ENCODE measurements at places on chromosomes 5 and 9.

GRCh38 chr5:116011046-116011445 is 21.2 kb upstream of the ARL14EPL start:
- no peak for DNase-seq

GRCh38 chr5:43616535-43616934 is 13.6 kb downstream of the NNT start:
- DNase-seq, result no peak

- DNase-seq, result no peak
These were observed 121.7 kb upstream of the FAM120A start for GRCh38 chr9:93329629-93330280.

GRCh38 chr5:685262-686171 is 7.6 kb downstream of the TPPP start:
- no peak for DNase-seq

DNA sequence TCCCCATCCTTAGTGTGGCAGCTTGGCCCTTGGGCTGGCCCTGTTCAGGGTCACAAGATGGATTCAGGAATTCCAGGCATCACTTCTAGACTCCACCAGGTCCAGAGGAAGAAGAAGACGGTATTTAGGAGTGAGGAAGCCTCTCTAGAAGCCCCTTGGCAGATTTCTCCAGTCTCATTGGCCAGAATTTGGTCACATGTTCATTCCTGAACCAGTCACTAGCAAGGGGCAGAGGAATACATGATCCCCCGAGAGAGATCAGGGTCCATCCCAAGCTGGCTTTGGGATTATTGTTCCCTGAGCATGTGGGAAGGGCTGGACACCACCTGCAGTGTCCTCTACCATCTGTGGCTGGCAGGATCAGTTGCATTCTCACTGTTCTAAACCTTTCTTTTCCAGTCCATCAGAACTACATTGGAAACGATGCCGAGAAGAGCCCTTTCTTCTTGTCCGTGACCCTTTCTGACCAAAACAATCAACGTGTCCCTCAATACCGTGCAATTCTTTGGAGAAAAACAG is 48.5 kb downstream of the GARNL3 start:
- DNase-seq, result no peak

- peak; percentile 8 for DNase-seq
These were observed 46.4 kb downstream of the BARX1 start for GRCh38 chr9:93908591-93909241.

DNA sequence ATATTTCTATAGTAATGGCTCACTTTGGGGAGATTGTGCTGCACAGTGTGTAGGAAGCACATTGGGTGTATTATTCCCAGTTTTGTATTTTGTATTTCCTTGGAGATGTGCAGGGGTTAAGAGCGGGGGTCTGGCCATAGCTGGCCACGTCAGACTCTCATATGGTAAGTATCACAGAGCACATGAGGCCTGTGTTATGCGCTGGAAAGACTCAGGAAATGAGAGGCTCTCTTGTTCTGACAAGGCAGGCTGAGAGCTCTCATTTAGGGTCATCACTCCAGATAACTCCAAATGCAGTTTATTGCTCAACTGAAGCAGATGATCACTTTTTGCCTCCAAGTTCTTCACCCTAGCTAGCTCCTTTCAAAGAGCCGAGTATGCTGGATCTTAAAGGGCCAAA is 205.7 kb downstream of the NTRK2 start:
- no peak for DNase-seq

DNA sequence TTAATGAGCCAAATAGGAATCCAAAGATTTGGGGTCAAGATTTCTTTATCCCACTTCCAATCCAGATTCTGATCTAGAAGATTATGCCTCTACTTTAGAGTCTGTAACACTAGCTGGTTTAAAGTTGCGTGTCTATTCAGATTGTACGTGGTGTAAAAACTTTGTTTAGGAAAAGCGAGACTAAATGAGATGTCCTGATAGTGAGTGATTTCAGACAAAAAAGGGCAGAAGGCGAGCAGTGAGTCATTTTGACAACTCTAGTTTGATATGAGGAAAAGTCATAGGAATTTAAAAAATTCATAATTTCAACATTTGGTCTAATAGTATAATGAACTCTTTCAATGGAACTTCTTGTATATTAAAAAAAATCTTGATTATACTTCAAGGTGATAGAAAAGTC is 119.6 kb upstream of the KLF9 start:
- DNase-seq, result no peak

DNA sequence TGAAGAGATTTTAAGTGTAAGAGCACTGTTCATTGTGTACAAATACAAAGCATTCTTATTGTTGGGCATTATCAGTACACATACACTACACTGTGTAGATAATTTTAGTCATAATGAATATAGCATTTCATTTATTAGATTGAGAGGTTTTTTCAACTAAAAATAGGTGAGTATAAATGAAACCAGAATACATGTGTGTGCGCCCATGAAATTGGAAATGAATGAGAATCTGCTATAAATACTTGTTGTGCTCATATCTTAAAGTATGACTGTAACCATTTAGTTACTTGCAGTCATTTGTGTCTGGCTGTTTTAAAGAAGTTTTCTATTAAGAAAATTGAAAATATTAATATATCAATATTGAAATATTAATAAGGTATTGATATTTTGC is 189.0 kb upstream of the MEF2C start:
- no peak for DNase-seq

GRCh38 chr9:94631599-94631998 is 7.7 kb downstream of the FBP1 start:
- no peak for DNase-seq

GRCh38 chr5:180990086-180990881 is 1.6 kb downstream of the BTNL3 start:
- DNase-seq, result no peak

DNA sequence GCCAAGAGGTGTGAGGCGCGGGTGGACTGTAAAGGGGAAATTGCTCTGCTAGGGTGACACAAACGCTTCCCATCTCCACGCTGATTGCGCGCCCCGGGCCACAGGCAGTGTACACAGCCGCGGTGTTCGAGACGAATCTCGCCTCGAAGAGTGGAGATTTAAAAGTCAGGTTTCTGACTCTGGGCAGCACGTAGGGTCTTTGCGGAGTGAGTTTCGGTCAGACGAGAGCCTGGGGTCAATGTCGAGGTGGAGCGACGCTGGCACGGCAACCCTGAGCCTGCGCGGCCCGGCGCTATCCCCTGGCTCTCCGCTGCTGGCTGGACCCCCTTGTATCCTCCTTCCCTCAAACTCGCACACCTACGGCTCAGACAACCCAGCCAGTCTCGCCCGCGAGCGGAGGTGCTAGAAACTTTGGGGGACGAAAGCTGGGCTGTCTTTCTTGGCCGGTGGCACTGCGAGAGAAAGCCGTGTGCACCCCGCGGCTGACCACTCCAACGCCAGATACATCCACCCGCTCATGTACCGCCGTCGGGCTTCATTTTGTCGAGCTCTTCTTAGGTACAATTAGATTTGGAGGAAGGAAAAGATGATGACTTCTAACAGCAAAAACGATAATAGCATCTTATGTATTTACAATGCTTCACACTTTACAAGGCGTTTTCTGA is 5.4 kb upstream of the FOXB2 start:
- DNase-seq, result no peak

GRCh38 chr5:38922199-38922598 is 76.4 kb downstream of the OSMR start:
- peak; percentile 10 for DNase-seq

- no peak for DNase-seq
These were observed 65.1 kb upstream of the ZNF366 start for GRCh38 chr5:72572236-72572765.

DNA sequence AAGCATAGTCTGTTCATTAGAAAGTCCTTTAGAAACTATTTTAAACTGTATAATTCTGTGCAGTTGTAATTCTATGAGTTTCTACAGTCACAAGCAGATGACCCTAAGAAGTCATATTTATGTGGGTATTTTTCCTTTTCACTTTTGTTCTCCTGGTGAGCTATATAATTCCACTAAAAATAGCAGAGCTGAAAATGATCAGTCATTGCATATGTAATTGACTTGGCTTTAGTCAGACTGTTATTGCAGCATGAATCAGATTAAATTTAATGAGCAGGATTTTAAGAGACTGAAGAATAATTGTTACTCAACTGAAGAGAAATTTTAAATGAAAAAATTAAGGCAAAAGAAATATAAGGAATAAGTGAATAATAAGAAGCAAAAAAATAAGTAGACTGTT is 108.5 kb downstream of the MTREX start:
- DNase-seq, result no peak

- DNase-seq, result no peak
These were observed 307.5 kb upstream of the CLINT1 start for GRCh38 chr5:158166424-158166823.

GRCh38 chr9:129392093-129392541 is 214.1 kb upstream of the IER5L start:
- DNase-seq, result no peak

DNA sequence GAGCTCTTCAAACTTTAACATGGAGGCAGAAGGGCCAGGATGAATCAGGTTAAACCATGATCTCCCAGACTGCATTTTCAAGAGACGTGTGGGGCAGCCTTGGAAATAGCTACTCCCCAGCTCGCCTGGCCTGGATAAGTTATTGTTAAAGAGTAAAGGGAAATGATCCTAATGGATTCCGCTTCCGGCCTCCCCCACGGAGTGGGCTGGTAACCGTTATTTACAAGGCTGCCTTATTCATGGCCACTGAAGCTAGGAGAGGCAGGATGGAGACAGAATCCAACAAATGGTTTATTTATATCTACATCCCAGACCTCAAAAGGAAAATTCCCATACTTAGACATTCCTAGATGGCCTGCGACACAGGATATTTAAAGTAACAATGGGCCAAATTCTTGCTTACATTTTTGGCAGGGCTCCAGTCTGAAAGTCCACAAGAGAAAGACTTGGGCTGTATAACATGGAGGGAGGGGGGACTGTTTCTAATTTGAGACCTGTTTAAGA is 27.9 kb downstream of the SPRY4 start:
- DNase-seq, result no peak

GRCh38 chr9:127586537-127586936 is 25.5 kb upstream of the STXBP1 start:
- no peak for DNase-seq

- peak; percentile 67 for DNase-seq
These were observed 57.7 kb downstream of the MAPKAP1 start for GRCh38 chr9:125649315-125649714.

- DNase-seq, result no peak
These were observed 246.0 kb downstream of the YTHDC2 start for GRCh38 chr5:113759505-113759904.
